ENCODE measurements at places on chromosomes 7 and 10.

GRCh38 chr10:128024426-128024825 is 101.8 kb downstream of the MKI67 start:
- no peak for DNase-seq

DNA sequence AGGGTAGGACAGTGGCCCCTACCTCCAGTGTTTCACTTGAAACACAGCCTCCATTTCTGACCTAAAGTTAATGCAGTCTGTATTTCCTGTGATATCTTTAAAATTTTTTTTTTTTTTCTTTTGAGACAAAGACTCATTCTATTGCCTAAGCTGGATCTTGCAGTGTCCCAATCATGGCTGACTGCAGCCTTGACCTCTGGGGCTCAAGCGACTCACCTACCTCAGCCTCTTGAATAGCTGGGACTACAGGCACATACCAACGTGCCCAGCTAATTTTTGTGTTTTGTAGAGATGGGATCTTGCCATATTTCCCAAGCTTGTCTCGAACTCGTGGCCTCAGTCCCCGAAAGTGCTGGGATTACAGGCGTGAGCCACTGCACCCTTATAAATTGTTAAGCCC is 16.7 kb upstream of the MGAM2 start:
- DNase-seq: no peak

GRCh38 chr7:95126053-95126709 is 198.2 kb downstream of the PON1 start:
- DNase-seq: no peak

- no peak for DNase-seq
Measured at GRCh38 chr10:114352653-114353298, 51.5 kb downstream of the AFAP1L2 start.

GRCh38 chr7:102891693-102892261 is 21.0 kb upstream of the LRRC17 start:
- no peak for DNase-seq

DNA sequence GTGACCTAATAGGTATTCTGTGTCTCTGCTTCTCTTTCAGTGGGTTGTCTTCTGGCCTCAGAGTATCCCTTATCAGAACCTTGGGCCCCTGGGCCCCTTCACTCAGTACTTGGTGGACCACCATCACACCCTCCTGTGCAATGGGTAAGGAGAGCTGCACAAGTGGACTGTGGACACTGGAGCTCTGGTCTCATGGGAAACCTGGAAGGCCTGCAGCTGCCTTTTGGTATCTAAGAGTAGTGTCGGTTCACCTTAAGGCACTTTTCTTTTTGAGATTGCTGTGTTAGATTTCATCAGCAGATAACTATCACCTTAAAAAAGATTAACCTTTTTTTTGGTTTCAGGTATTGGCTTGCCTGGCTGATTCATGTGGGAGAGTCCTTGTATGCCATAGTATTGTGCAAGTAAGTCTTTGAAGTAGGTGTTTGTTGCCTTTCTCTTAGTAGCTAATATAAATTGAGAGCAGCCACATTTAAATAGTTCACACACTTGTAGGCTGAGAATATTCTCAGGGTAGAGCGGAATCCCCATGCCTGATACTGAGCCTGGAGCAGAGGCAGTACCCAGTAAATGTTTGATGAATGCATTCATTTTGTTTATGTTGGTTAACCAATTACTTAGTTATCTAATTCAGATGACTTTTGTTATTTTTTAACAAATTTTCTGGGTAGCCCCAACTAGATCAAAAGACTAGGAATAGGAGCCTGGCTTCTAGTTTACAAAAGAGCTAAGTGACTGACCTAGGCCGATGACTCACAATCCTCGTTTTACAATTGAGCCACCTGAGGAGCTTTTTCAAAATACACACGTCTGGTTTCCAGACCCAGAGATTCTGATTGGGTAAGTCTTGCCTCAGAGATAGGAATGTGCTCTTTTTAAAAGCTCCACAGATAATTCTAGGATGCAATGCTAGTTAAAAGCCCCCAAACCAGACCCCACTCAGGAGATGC is 3.6 kb downstream of the TMEM254 start:
- no peak for DNase-seq

GRCh38 chr7:44548893-44549292 is 7.8 kb upstream of the NPC1L1 start:
- DNase-seq: no peak

DNA sequence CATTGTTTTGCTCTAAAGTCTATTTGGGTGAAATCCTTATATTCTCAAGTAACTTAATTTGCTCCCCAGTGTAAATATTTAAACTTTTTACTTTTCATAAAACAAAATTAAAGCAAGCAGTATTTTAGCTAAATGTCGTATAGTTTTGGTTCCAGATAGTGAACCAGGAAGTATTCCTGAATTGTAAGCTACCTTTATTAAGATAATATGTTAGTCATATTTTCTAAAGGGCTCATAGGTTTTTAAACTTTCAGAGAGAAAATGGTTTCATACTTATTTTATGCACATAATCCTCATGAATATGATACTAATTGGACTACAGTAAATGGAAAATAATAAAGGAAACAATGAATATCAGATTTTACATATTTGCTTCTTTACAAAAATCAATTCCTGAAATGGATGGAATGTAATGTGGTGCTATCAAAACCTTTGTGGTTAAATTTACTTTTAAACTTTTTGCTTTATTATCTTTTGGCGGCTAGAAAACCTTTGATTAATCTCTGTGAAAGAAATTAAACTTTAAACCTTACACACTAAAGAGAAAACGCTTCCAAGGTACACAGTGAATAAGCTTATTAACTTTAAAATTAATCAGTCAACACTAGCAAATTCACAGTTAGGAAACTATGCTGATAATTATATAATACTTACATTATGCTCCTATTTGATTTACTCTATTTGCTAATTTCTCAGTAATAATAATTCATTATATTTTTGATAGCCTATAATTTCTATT is 76.6 kb upstream of the RHOBTB1 start:
- DNase-seq: no peak

DNA sequence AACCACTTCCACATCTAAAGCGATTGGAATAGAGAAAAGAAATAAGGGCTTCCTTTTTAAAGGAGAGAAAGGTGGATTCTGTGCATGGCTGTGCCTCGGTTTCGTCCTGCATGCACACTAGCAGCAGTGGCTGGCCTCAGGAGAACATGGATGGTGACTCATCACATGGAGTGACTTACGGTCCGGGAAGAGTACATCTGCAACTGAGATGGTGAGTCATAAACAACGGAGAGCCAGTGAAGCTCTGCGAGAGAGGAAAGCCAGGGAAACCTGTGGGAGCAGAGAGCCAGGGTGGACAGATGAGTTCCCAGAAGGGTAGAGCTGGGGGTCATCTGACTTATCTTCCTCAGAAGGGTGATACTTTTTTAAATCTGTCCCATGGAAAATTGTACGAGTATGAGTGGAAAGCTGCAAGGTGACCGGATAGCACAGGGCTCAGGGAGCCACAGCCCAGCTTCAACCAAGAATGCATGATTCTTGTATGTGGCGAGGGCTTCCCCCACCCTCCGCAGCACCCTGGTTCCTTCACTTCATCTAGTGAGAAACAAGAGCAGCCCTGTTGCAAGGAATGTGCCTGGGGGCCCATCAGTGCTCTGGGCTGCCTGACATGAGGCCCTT is 259.1 kb downstream of the KLF6 start:
- no peak for DNase-seq

DNA sequence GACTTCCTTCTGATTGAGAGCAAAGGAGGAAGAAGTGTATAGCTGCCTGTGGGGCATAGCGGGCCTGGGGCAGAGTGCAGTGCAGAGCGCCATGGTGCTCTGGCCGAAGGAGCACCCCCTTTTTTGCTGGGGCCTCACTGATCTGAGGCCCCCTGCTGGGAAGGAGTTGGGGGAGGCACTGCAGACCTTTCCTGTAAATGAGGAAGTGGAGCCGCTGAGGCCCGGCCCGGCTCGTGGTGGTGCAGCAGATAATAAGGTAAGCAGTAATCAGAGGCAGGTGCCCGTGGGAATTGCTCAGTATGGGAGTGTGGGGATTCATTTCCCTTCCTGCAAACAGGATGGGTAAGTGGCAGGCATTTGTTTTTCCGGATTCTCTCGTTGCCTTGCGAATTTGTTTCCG is 373.7 kb upstream of the MKI67 start:
- DNase-seq: no peak

DNA sequence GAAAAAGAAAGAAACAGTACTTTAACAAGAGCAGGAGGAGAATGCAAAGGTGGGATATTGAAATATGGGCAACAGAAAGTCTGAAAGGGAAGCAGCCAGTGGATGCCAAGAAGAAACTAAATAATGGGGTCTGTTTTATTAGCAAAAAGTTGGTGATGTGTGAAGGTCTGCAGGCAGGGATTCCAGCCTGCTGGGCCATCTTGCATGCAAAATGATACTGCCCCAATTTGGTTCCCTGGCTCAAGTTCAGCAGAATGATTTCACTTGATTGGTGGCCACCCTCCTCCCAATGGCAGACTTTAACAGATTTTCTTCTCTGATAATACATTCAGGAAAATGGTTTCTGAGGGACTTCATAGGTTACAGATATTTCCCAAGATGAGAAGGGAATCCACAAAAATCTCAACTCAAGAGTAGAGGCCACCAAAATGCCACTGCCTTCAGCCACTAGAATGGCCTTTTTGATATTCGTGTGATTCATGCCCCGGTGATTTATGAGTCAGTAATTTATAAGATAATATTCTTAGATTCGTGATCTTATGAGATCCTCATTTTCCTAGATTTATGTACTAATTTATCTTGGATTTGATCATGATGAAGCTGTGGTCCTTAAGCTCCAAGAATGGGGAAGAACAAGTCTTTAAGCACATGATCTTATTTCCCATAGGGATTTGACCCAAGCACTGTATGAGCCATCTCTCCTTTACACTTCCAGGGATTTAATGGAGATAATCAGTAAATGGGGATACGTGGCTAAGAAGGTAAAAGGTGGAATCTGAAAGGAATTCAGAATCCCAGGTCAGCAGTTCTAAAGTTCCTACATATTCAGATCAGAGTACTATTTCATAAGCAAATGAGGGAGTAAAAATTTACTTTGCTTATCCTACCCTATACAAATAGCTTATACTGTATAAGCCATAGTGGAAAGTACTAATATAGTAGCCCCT is 32.3 kb upstream of the ADD3 start:
- DNase-seq: no peak

GRCh38 chr7:128215281-128215680 is 25.8 kb upstream of the LEP start:
- DNase-seq: no peak

GRCh38 chr7:156651474-156651873 is 10.9 kb downstream of the RNF32 start:
- DNase-seq: no peak

- DNase-seq: no peak
Measured at GRCh38 chr10:92387289-92387940, 96.4 kb downstream of the MARCHF5 start.

DNA sequence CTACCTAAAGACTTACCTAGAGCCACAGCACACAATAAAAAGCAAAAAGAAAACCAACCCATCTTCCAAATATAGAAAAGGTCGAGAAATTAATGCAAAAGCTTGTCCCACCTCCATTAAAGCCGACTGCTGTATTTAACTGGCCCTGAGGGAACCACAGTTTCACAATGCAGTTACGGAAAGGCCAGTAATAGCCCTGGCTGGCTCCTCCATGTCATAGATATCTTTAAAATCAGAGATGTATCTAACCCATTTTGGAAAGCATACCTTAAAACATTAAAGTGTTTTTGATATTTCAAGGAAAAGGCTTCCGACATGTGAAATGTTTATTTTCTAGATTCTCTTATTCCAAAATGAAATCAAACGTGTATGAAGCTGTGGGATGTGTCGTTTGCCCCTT is 23.0 kb downstream of the HDAC9 start:
- DNase-seq: no peak

GRCh38 chr10:33010132-33011037 is 52.4 kb upstream of the ITGB1 start:
- peak; percentile 16 for DNase-seq

- peak; percentile 44 for DNase-seq
Measured at GRCh38 chr10:71597821-71598498, 121.6 kb downstream of the C10orf105 start.

DNA sequence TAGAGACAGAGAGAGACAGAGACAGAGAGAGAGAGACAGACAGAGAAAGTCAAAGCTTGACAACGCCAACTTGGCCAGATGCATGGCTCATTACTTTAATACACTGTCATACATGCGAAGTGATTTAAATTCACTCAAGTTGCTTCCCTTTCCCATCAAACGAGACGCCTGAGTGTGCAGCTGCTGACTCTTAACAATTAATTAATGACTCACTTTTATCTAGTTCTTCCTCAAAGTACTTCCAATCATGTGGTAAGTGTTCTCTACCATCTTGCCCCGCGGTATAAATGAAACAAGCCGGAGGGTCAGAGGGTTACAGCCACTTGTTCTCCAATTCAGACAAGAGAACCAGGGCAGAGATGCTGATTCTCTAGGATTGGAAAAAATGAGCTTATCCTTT is 90.8 kb downstream of the SFMBT2 start:
- DNase-seq: no peak

DNA sequence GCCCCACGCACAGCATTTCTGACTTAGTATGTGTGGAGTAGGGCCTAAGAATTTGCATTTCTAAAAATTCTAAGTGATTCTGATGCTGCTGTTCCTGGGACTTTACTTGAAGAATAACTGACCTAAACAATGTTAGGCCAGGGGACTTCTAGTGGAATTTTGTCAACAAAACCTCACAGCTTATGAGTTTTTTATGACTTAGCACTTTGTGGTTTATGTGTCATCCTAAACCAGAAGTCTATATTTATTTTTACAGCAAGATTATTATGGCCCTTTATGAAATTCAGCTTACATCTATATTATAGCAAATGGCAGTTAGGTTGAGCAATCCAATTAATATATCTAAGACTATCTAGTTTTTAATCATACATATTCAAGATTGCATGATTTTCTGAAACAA is 24.6 kb upstream of the BET1 start:
- DNase-seq: no peak

GRCh38 chr10:45404087-45404769 is 30.2 kb downstream of the ALOX5 start:
- peak; percentile 46 for DNase-seq

DNA sequence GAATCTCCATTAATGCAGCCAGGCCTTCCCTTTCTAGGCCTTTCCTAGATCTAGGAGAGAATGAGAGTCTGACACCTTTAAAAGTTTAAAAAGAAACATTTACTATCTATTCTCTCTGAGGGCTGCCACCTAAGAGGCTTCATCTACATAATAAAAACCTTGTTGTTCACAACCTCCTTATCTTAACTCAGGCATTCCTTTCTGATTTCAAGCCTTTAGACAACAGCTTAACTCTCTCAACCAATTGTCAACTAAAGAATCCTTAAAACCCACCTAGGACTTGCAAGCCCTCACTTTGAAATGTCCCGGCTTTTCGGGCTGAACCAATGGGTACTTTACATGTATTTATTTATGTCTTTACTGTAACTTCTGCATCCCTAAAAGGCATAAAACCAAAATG is 64.3 kb upstream of the RET start:
- DNase-seq: no peak

DNA sequence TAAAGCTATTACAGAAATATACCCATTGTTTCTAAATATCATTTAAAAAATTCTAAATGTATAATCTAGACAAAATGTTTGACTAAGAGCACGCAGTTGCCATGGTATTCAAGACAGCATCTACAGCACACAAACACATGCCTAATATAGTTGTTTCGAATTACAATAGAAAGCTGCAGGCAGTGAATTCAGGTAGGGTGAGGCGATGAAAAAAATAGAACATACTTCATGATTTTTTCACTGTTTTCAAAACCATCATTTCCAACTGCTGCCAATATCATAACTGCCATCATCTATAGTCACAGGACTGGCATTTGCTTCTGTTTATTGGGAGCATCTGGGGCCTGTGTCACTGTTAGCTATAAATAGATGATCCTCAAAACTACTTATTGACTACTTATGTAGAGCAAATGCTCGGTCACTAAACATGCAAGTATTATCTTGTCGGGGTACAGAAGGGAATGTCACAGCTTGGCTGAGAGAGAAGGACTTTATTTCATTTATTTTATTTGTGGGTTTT is 34.4 kb upstream of the OTUD1 start:
- DNase-seq: no peak

Measured in CD4-positive, alpha-beta T cell treated with Interferon gamma for 1 hour (primary cell).